EL (cell line): ENCODE measurements at places on chromosomes 13 and 19.
A peak's percentile ranks its signal among the peaks of the same experiment; 100 is the strongest.

DNA sequence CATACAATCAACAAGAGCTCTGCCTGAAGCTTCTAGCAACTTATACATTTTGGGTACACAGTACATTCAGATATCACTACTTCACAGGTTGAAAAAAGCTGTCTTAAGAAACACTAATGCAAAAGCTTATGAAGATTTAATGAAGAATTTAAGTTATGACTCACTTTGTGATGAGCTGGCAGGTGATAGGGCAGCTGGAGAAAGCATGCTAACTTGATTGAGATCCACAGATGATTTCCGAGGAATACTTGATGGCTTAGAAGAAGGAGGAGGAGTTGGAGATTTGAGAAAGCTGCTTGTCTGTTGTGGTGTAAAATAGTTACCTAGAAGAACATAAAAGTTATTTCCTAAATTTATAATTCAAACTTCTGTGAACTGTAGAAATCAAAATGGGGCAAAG, 23.3 kb downstream of the EXOSC8 start:
- peak; percentile 61 for DNase-seq

DNA sequence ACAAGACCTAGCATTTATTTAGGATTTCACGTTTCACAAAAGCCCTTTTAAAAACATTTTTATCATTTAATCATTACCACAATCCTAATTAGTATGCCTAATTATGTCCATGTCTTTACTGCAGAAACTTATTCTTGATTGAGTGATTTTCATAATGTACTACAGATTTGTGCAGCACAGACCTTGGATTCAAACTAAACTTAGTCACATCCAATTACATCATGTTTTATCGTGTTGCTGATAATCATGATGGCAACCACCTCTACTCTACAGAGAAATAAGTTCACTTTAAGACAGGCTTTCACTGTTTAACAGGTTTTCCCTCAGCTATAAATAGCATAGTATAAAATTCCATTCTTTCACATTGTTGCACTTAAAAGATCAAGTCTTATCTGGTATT, 240.9 kb upstream of the RFC3 start:
- no peak for DNase-seq

DNA sequence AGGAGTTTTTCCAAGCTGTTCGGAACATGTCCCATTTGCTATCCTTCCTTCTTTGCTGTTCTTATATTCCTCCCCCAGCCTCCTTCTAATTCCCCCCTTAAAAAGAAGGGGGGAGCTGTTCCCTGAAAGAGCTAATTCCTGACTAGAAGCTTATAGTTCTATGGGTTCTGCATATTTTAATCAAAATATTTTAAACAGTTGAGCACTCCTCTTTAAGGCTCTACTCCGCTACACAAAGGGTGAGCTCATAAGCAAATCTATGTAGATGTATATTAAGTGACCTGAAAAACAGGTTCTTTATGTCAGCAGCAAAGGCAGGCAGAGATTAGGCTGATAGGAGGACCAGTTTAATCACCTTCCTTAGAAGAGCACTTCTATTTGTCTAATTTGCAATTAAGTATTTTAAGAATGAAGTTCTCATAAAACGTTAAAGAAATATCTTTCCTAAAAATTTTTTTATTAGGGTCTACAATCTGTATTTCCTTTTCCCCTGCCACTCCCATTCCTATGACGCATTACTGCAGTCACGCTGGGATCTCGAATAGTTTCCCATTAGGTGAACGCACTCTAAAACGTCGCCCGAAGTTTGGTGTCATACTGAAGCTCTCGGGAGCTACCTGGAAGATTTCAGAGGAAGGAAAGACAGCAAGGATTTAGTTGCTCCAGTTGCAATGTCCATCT, 5.2 kb downstream of the EFNB2 start:
- DNase-seq: no peak

GRCh38 chr19:39182174-39182505, 14.6 kb upstream of the NCCRP1 start:
- no peak for DNase-seq

DNA sequence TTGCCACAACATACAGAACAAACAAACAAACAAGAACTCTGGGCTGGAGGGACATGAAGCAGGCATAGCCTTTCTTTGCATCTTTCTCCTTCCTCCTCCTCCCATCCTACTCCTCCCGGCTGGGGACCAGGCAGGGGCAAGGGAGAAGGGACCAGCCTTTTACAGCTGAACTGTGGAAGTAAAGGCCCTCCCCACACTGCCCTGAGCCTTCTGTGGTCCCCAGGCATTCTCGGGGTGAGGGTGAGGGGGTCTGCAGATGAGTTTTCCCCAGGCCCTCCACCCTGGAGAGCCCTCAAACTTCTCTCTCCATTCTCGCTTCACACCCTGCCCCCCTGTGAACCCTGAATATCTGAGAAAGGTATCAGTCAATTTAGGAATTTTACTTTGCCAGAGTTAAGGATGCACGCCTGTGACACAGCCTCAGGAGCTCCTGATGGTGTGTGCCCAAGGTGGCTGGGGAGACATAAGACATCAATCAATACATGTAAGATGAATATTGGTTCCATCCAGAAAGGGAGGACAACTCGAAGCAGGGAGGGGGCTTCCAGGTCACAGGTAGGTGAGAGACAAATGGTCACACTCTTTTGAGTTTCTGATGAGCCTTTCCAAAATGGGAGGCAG, 170.9 kb downstream of the COL4A1 start:
- no peak for DNase-seq

DNA sequence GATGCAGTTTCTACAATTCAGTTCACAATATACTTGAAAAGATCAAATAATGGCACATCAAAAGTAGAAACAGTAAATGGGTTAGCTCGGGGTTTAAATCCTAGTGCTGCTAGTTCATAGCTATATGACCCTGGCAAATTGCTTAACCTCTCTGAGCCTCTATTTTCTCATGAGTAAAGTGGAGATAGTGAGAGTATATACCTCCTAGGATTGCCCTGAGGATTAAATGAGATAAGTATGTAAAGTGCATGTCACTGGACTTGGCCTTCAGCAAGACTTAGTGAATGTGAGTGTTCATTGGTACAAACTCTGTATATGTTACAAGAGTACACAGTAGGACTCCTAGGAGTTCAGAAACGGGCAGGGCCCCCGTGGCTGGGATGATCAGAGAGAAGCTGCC, 248.3 kb downstream of the DLEU7 start:
- no peak for DNase-seq

DNA sequence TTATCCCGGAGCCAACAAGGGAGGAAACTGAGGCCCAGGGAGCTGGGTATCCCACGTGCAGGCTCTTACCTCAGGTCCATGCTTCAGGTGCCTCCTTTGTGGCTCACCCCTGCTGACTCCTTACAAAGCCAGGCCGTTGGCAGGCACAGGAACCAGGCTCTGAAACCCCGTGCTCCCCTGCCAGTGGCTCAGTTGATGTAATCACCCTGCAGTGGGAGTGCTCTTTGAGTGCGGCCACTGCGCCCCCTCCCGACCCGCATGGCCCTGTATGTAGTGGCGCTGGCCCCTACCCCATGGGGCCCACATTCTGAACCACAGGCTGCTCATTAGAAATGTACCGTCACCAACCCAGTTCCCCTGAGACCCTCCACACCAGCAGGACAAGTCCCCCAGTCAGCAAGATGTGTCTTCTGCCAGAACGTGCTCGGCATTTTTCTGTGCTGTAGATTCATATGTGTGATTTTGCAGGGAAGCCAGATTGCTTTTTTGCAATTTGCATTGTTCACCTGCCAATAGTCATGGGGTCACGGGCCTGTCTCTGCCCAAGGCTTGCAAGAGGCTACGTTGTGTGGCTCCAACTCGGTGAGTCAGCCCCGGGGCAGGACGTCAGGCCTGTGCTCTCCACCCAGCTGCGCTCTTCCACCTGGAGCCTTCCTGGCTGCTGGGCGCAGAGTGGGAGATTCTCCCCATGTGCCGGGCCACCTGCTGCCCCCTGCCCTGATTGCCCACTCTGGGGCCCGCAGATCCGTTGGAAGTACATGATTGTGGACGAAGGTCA, 60.3 kb downstream of the SMARCA4 start:
- no peak for DNase-seq

DNA sequence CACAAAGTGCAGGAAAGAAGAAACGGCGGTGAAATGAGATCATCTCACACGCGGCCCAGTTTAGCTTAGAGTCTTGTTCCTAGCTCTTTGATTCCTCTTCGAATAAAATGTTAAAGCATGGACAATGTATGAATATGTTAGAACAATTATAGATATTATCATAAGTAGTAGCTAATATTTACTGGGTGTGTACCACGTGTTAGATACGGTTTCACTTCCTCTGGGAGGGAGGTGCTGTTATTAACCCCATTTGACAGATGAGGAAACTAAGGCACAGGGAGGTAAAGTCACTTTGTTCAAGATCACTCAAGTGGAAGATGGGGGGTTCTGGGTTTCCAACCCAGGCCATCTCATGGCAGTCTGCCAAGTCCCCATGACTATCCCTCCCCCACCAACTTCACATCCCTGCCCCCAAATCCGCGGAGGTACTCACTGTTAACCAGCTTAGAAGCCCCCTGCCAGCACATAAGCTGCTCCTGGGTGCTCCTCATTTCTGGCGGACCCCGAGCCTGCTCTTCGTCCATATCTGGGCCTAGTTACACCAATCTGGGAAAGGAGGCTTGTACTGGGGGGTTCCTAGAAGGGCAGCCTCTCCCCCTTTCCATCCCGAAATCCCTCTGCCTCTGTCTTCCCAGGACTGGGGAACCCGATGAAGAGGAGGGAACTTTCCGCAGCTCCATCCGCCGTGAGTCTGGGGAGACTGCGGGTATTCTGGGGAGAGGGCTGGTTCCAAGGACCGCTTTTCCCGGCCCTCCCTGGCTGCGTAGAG, 1.0 kb upstream of the FXYD7 start:
- DNase-seq: no peak

DNA sequence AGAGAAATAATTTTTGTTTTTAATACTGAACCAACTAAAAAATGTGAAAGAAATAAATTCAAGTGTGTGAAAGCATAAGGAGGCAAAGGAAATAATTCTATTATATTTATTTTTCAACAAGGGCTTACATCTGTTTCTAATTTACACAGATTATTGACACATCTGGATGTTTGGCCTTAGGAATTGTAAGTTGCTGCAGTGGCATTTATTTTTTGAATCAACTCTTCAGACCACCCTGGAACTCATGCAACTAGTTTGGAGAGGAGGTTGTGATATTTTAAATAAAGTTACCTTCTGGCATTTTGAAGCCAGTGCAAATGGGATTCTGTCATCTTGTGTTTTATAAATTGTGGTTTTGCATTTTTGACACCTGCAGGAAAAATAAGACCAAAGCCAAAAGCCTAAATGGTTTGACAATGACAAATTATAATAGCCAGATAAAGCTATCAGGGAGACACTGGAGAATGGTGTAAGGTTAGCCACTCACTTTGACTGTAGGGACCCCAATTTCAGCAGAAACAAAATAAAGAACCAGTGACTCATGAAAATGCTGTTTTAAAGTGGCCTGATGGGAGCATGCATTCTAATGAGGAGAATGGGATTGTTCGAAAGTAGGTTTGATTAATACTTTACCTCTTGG, 192.9 kb downstream of the KLF5 start:
- no peak for DNase-seq

DNA sequence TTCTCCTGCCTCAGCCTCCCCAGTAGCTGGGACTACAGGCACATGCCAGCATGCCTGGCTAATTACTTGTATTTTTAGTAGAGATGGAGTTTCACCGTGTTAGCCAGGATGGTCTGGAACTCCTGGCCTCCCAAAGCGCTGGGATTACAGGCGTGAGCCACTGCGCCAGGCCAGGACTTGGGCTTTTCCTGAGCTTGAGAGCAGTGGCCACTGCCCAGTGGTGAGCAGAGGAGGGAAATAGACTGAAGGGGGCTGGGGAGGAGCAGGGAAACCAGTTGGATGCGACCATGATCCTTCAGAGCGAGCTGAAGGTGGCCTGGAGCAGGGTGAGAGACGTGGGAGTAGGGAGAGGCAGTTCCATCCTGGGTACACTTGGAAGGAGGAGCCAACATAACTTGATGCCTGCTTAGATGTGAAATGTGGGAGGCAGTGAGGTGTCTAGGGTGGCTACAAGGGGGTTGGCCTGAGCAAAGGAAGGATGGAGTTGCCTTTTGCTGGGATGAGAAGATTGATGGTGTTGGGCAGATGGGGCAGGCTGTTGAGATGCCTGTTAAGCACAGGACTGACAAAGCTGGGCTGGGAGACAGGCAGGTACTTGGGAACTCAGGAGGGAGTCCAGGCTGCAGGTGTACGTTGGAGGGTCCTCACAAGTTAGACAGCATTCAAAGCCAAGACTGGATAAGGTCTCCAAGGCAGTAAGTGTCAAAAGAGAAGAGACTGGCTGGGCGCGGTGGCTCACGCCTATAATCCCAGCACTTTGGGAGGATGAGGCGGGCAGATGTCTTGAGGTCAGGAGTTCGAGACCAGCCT, 31.8 kb downstream of the KCTD15 start:
- DNase-seq: no peak

DNA sequence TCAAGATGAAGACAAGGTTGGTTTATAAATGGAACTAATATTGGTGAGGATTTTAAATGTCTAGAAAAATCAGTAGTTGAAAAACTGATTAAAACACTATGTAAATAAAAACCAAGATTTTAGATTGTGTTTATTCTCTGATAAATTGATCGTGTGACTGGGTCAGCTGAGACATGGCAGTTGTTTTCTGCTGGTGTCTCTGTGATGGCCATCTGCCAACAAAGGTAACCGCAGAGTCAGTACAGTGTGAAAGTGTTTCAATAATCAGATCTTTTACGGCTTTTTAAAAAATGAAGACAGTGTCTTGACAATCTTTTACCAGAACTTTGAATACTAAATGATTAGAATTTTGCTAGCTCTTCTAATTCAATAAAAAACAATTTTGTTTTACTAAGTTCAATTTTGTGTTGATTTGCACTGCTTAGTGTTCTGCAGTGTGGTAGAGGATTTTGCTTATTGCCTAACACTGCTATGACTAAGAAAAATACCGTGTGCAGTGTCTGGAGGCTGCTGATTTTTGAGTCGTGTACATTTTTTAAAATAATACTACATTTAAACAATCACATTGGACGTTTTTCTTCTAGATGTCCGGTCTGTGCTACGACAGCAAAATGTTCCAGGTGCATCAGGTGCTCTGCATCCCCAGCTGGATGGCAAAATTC, 32.7 kb upstream of the GPR183 start:
- peak; percentile 34 for DNase-seq

- DNase-seq: peak; percentile 85
Observed at GRCh38 chr13:27403203-27403678, 21.2 kb upstream of the GTF3A start.

DNA sequence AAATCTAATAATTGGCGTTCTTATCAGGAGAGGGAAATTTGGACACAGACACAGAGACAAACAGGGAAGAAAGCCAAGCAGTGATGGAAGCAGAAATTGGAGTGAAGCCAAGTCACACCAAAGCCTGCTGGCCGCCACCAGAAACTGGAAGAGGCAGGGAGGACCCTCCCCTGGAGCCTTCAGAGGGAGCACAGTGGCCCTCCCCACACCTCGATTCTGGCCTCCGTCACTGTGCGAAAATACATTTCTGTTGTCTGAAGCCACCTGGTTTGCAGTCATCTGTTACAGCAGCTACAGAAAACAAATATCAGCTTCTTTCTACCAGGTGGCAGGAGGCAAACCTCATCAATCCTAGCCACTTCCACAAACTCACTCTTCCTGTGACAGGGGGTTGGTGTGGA, 8.3 kb upstream of the TLE6 start:
- no peak for DNase-seq

GRCh38 chr19:2952953-2953481, 8.2 kb upstream of the ZNF77 start:
- DNase-seq: no peak

- DNase-seq: peak; percentile 60
Observed at GRCh38 chr19:41934849-41935374, 6.7 kb upstream of the ERFL start.
